Activated CD8-positive, alpha-beta memory T cell treated with anti-CD3 and anti-CD28 coated beads, Interleukin-2, amount 10 ng/mL, durations not matched to agents 7 days and 5 days (primary cell): ENCODE measurements at places on chromosomes 1 and 21. TPM values are rescaled to one million over a fixed set of nuclear protein-coding genes. Genes with fewer than 3 reads are reported as not detected.

ZNHIT6 gene
- total RNA-seq, result 13.7 TPM

TNFAIP8L2 gene
- total RNA-seq, result 17.6 TPM

FNBP1L gene
- 0.12 TPM for total RNA-seq

PROX1 gene
- not detected for total RNA-seq

MEX3A gene
- 0.06 TPM for total RNA-seq

KRTAP10-8 gene
- total RNA-seq, result not detected

OR10Z1 gene
- not detected for total RNA-seq

CYP4X1 gene
- total RNA-seq, result not detected

PDZK1 gene
- total RNA-seq, result not detected

PTGER3 gene
- 0.06 TPM for total RNA-seq

NBPF6 gene
- not detected for total RNA-seq

OR2T33 gene
- total RNA-seq, result not detected

HORMAD1 gene
- total RNA-seq, result not detected

HAO2 gene
- not detected for total RNA-seq

PTGFRN gene
- total RNA-seq, result 4.6 TPM

UTP25 gene
- 9.7 TPM for total RNA-seq
